ENCODE measurements at places on chromosomes 12 and 14.

GRCh38 chr14:55701638-55702037, 121.6 kb downstream of the KTN1 start:
- DNase-seq = no peak

DNA sequence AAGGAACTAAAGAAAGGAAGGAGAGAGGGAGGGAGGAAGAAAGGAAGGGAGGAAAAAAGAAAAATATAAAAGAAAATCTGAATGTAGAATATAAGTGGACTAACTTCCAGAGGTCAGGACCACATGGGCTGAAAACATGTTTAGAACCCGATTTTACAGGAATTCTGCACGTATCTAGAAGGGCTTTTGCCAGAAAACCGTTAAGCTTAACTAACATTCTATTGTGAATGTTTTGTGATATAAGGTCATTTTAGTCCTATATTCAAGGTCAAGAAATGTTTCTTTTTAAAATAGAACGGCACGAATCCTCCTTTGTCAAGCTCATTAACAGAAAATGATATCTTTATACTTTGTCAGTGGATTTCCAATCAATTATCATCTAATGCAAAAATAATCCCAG, 13.1 kb downstream of the PTCSC3 start:
- DNase-seq = no peak

DNA sequence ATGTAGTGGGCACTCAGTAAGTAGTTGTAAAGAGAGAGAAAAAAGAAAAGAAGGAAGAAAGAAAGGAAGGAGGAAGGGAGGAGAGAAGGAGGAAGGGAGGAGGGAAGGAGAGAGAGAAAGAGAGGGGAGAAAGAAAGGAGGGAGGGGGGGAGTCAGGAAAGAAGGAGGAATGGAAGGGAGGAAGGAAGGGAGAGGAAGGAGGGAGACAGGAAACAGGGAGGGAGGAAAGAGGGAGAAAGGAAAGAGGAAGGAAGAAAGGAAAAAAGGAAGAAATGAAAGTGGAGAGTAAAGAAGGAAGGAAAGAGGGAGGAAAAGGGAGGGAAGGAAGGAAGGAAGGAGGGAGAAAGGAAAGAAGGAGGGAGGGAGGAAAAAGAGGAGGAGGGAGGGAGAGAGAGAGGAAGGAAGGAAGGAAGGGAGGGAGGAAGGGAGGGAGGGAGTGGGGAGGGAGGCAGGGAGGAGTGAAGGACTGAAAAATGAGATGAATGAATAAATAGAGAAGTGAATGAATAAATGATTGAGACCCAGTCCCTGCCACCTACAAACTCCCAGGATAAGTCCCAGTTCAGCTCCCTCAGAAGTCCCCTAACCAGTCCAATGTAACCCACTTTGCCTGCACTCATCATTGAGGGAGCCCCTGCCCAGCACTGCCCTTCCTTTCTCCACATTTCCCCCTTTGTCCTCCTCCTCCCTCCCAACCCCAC, 739.0 kb upstream of the TBX3 start:
- no peak for DNase-seq

DNA sequence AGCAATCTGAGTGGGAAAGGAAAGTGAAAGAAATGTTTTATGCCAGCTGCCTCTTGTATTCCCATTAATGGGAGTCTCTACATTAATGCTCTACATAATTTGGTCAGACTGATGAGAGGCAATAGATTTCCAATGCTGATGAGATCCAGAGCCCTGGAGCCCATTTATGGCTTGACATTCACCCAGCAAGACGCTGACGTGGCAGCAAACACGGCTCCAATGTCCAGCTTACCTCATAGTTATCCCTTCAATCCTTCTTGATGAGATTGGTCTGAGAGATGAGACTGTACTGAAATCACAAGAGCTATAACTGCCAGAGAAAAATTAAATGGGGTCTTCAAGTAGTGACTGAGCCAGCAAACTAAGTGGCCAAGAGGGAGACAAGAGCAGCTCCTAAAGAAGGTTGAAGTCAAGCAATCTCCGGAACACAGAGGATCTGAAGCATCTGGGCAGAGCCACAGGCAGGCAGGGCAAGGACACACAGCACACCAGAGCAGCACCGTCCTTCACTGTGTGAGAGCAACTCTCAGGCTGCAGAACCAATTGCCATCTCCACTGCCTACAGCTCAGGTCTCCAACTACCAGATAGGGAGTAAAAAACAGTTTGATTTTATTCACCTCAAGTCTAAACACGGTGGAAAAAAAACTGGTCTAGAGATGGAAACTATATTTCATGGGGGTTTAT, 7.3 kb upstream of the MYO1A start:
- no peak for DNase-seq

- DNase-seq = no peak
Observed at GRCh38 chr12:22228022-22228875, 106.3 kb downstream of the ST8SIA1 start.

DNA sequence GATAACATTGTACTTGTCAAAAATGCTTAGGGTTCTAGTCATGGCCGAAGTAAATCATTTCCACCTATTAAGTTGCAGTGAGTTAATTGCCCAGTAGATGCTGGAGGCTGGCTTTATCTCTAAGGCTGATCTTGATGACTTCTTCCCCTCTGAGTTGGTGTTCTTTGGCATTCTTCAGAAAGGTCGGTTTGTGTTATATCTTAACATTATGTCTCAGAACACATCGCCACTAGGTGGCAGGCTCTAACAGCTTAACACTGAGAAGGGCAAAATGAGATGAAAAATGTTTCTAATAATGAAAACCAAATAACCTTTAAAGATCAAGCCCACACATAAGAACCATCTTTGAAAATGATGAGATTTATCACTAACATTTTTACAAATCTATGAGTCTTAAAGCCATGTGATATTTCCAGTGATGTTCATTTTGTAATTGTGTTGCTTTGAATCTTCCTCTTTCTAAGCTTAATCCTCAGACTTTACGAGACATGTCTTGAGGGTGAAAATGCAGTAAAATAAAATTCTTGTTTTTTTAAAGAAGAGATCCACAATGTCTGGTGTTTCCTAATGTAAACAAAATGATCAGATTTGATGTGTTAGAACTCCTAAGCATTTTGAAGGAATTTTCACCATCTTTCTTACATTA, 28.6 kb downstream of the SUDS3 start:
- peak; percentile 71 for DNase-seq

DNA sequence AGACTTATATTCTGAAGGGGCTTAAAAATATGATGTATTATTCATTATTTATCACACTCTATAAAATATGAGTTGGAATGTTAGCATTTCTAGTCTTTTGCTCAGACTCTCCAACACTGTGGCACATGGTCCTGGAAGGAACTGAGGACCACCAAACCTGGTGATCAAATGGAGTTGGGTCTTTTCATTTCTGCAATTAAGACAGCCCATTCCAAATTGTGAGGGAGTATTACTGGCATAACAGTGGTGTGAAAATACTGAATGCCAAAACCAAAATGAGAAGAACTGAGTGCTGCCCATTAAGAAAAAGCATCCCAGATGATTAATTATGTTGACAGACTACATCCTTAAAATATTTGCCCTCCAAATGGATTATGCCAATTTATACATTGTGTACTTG, 90.8 kb downstream of the NPAS3 start:
- no peak for DNase-seq

DNA sequence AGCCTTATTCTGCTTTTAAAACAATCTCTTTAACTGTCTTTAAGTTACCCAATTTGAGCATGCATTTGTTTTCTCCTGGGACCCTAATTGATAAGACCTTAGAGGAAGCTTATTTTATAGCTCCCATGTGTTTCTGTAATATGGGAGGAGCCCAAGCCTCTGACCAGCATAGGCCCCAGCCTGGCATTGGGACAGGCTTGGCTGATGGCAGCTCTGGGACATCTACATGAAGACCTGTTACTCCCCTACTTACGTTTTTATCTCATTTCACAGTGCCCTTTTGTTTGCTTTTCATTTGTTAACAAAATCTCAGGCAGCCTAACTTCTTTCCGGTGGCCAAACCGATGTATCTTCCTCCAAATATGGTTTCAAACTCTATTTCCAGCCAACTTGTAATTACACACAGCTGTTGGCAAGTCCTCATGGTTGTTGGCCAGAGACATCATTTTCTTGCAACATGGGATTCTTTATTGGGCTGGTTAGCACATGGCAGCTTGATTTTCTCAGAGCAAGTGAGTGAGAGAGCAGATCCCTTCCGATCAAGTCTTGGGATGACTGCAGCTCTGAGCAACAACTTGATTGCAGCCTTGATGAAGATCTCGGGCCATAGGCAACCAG, 1117.5 kb downstream of the AACS start:
- DNase-seq = no peak

GRCh38 chr12:43805149-43805859, 813 bp downstream of the TWF1 start:
- no peak for DNase-seq

GRCh38 chr14:23182372-23183157, 895 bp downstream of the SLC7A8 start:
- peak; percentile 62 for DNase-seq

GRCh38 chr12:106304797-106305196, 2.3 kb downstream of the TCP11L2 start:
- no peak for DNase-seq

DNA sequence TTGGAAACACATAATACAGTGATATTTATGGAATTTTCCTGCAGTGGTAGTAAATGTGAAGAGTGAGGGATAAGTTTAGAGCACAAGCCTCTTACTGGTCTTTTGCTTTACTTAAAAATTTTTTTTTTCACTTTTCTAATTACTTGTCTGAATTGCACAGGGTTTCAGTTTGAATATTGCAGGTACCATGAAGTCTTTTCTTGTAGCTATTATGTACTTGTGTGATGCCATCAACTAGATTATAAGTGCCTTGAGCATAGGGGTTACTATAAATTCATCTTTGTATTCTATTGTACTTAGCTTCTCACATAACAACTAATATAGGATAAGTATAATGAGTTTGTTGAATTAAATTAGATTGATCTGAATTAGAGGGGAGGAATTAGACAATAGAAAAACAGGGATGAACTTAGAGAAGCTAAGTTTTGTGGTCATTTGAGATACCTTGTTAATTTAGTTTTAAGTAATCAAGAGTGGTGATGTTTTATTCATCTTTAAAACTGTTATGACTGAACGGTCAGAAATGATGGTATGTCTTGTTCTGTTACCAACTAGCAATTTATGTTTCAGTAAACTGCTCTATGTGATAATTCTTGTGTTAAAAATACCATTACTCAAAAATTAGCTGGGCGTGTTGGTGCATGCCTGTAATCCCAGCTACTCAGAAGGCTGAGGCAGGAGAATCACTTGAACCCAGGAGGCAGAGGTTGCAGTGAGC, 42.1 kb downstream of the CCDC91 start:
- no peak for DNase-seq

DNA sequence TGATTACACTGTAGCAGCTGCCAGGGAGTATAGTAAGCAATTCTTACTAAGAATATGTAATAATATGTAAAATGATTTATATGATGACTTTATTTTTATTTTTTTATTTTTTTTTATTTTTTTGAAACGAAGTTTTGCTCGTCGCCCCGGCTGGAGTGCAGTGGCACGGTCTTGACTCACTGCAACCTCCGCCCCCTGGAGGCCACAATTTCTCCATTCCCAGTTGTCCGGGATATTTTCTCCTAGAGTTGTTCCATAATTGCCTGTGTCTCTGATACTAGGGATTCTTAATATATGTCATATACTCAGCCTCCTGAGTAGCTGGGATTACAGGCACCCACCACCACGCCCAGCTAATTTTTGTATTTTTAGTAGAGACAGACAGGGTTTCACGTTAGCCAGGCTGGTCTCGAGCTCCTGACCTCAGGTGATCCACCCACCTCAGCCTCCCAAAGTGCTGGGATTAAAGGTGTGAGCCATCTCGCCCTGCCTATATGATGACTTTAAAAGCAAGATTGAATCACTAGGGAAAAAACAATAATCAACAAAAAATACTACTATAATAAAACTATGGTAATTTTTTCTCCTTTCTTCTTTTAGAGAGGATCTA, 12.2 kb upstream of the ITPR2 start:
- peak; percentile 42 for DNase-seq

GRCh38 chr14:31300883-31301282, 93.3 kb upstream of the HECTD1 start:
- no peak for DNase-seq

- no peak for DNase-seq
Observed at GRCh38 chr12:84704856-84705255, 207.7 kb downstream of the SLC6A15 start.

DNA sequence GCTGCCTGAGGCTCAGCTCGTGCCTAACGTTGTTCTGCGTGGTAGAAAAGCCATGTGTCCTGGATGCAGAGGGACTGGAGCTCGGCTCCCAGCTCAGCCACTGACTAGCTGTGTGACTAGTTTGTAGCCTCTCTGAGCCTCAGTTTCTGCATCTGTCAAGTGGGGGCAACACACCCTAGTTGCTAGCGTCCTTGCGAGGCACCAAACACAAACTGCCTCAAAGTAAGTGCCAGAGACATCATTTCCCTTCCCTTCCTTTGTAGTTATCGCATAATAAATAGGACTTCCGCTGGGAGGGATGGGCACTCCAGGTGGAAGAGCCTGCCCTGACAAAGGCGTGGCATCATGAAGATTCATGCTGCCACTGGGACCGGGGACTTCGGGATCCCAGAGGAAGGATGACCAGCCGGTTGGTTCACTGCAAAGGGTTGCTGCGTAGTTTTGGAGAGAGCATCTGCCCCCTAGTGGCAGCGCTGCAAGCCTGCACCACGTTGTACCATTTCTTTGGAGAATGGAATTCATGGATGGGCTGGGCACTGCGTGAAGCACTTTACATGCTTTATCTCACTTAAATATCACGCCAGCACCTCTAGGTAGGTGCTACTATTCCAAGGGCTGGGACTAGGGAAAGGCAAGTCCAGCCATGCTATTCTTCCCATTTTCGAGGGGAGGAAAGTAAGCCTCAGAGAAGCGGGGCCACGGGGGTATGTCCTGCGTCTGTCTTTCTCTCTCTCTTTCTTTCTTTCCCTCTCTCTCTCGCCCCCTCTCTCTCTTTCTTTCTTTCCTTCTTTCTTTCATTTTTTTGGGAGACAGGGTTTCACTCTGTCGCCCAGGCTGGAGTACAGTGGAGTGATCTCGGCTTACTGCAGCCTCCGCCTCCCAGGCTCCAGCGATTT, 4.6 kb downstream of the CCDC197 start:
- peak; percentile 73 for DNase-seq

GRCh38 chr12:28606967-28607557, 416.8 kb downstream of the CCDC91 start:
- no peak for DNase-seq

DNA sequence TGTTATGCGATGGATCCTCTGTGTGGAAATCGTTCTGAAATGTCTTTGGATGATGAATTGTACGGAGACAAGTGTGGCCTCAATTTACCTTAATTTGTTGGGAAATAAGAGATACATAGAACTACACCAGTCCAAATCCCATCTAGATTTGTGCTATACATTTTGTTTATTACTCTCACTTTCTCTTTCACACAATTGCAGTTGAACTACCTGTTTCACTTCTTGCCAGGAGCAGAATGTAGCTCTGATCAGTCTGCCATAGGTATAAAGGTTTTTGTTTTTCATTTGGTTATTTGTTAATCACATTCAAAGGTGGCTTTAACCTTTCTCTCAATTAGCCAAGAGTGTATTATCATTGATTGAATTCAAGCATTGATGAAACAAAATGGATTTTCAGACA, 268.2 kb downstream of the SNAPC1 start:
- no peak for DNase-seq

- DNase-seq = no peak
Observed at GRCh38 chr14:36085861-36086260, 90.7 kb downstream of the PTCSC3 start.

Data from stimulated activated CD4-positive, alpha-beta T cell treated with anti-CD3 and anti-CD28 coated beads, Interleukin-15, amount 100 ng/mL, for 24 hours (primary cell).